ENCODE measurements at places on chromosomes 3 and 15. TPM values are rescaled to one million over a fixed set of nuclear protein-coding genes. Genes with fewer than 3 reads are reported as not detected.

Gene CACNA2D2
- total RNA-seq, result 4.9 TPM

Gene IMPDH2
- total RNA-seq, result 129 TPM

Gene SAMMSON
- not detected for total RNA-seq

Gene FILIP1L
- total RNA-seq, result 0.14 TPM

Gene TRMT10C
- 30.5 TPM for total RNA-seq

Gene LOXL1
- total RNA-seq, result 0.80 TPM

Gene GJD2
- total RNA-seq, result not detected

- H3K36me3 ChIP-seq, result no peaks in the 10 kb centered on the region
- no peak overlapping the region for H3K27ac ChIP-seq
- DNase-seq, result no peak
Observed at GRCh38 chr3:185797993-185798830, 26.6 kb downstream of the IGF2BP2 start.

DNA sequence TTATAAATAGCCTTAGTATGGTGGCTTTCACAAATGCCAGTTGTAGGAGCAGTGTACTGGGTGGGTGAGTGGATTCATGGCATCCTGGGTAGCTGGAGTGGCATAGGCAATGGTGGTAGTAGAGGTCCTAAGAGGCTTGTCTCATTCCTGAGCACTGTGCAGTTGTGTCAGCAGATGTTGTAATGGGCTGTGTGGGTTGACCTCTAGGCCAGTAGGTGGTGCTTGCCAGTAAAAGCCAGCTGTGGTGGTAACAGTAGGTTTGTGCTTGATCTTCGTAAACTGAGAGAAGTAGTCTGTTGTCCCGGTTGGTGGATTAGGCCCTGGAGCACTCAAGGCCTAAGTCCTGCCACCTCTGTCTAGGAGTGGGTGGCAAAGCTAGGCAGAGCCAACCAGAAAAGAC, 149.7 kb upstream of the SUCLG2 start:
- peaks cover 15% of the 10 kb centered on the region for H3K36me3 ChIP-seq
- H3K27me3 ChIP-seq, result peaks cover 1% of the 10 kb centered on the region
- H3K27ac ChIP-seq, result no peak overlapping the region
- no peaks in the 10 kb centered on the region for H3K4me1 ChIP-seq
- no peak for DNase-seq

DNA sequence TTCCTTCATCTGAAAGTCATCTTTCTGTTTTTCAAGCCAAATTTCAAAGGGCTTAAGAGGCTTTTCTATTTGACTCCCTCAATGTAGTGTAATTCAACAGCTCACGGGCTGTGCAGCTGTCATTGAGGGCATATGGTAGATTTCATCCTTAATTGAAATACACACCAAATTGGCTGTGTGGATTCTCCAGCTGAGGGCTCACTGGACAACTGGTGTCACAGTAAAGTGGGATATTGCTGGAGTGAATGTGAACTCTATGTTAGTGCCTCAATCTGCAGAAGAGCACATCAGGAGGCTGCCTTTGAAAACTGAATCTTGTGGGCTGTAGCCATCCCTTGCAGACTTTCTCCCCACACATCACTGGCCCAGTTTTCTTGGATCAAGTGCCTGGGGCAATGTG, 120.1 kb downstream of the GALK2 start:
- no peak overlapping the region for H3K27ac ChIP-seq
- no peak for DNase-seq
- no peak overlapping the region for H3K4me3 ChIP-seq
- H3K27me3 ChIP-seq, result no peaks in the 10 kb centered on the region
- H3K36me3 ChIP-seq, result peaks cover 57% of the 10 kb centered on the region

DNA sequence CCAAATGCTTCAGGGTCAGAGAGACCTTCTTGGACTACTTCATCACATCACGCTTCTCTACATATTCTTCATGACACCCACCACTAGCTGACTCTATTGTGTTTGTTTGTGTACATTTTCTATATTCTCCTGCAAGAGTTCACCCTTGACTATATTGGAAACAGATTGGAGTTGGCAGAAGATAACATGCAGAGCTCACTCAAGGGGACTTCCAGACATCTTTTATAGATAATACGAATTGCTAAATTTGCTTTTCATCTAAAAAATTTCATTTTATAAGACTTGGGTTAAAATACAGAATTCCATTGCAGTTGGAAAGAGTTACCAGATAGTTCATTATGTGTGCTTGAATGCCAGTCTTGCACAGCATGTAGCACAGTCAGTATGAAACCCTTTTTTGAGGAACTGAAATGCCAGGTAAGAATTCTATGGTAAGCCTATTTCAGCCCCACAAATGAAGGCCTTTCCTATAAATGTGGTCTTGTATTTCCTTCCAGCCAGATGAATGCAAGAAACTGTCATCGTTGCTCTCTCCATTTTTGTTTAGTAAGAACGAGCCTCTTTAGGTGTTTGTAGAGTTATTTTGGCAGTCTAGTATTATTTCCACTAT, 177.6 kb downstream of the GHSR start:
- peaks cover 5% of the 10 kb centered on the region for H3K4me1 ChIP-seq
- no peaks in the 10 kb centered on the region for H3K27me3 ChIP-seq
- H3K36me3 ChIP-seq, result peaks cover 6% of the 10 kb centered on the region
- H3K27ac ChIP-seq, result no peak overlapping the region

- H3K4me3 ChIP-seq, result no peak overlapping the region
- peaks cover 6% of the 10 kb centered on the region for H3K4me1 ChIP-seq
- H3K36me3 ChIP-seq, result no peaks in the 10 kb centered on the region
- DNase-seq, result no peak
- H3K27me3 ChIP-seq, result no peaks in the 10 kb centered on the region
Observed at GRCh38 chr3:109803274-109803673, 465.9 kb upstream of the DPPA4 start.

DNA sequence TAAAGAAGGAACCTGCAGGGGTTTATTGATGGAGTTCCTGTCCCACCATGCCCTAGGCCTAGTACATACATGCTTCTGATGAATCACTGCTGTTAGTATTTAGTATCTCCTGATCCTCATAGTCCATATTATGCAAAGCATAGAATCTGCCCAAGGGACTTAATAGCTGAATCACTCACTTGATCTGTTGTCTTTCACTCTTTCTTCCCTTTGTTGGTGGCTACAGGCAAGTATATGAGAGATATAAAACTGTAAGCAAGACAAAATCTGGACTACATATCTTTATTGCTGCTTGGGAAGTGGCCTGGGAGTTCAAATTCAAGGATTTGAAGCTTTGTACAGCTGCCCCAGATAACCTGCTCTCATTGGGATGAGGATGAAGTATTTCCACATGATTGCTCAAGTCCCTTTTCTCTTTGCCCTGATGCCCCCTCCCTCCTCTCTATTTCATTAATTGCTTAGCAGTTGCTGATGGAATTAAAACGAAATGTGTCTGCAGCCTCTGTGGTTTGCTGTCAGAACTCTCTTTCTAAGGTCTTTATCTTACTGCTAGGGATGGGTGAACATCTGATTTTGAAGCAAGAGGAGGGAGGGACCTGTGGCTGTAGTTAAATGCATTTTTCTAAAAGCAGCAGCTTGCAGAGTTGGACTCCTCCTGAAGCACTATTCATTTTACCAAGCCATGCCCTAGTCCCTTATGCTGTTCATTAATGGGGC, 114.1 kb downstream of the ZNF609 start:
- peaks cover 52% of the 10 kb centered on the region for H3K4me1 ChIP-seq
- peak overlapping the region; percentile 39 for H3K4me3 ChIP-seq
- no peak for DNase-seq
- H3K27ac ChIP-seq, result peak overlapping the region; percentile 88

- H3K4me1 ChIP-seq, result peaks cover 22% of the 10 kb centered on the region
- H3K36me3 ChIP-seq, result no peaks in the 10 kb centered on the region
- no peak for DNase-seq
- H3K27me3 ChIP-seq, result peaks cover 5% of the 10 kb centered on the region
- H3K4me3 ChIP-seq, result no peak overlapping the region
Observed at GRCh38 chr3:115790759-115791158, 167.4 kb downstream of the GAP43 start.

DNA sequence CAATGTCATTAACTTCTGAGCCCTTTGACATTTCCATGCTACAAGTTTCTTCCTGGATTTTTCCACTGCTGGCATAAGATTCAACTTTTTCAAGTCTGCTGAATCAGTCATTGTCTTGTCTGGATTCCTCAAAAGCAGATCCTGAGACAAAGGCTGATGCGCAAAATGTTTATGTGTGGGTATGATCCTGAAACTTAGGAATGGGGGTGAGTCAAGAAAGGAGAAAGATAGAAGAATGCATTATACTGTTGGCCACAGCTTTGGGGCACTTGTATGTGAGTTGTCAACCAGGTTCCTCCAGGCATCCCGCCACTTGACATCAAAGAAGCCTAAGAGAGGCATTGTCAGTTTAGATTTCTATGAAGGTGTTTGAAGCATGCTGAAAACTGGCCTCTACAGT, 50.4 kb downstream of the FOXB1 start:
- no peak overlapping the region for H3K27ac ChIP-seq
- H3K4me3 ChIP-seq, result no peak overlapping the region
- peaks cover 26% of the 10 kb centered on the region for H3K27me3 ChIP-seq
- DNase-seq, result no peak
- H3K4me1 ChIP-seq, result no peaks in the 10 kb centered on the region

- H3K27ac ChIP-seq, result no peak overlapping the region
- H3K36me3 ChIP-seq, result peaks cover 2% of the 10 kb centered on the region
- H3K27me3 ChIP-seq, result peaks cover 8% of the 10 kb centered on the region
- H3K4me1 ChIP-seq, result no peaks in the 10 kb centered on the region
- no peak for DNase-seq
Observed at GRCh38 chr3:107217172-107217571, 160.1 kb upstream of the CCDC54 start.

DNA sequence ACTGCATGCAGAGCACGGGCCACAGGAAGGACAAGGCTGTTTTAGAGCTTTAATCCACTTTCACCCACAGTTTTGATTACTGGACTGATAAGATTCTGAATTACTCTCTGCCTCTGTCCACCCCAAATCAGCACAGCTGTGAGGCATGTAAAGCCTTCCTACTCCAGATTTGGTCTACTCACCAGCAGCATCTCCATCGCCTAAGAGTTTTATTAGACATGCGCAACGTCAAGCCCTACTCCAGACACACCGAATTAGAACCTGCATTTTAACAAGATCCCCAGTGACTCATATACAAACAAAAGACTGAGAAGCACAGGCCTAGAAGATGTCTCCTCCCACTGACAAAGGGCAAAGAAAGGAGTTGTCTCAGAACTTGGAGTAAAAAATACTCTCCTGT, 221.2 kb downstream of the TUSC7 start:
- H3K4me1 ChIP-seq, result no peaks in the 10 kb centered on the region
- DNase-seq, result no peak

- H3K4me1 ChIP-seq, result peaks cover 4% of the 10 kb centered on the region
- no peaks in the 10 kb centered on the region for H3K36me3 ChIP-seq
- no peak for DNase-seq
- no peaks in the 10 kb centered on the region for H3K27me3 ChIP-seq
Observed at GRCh38 chr3:72123908-72124441, 339.0 kb upstream of the PROK2 start.

DNA sequence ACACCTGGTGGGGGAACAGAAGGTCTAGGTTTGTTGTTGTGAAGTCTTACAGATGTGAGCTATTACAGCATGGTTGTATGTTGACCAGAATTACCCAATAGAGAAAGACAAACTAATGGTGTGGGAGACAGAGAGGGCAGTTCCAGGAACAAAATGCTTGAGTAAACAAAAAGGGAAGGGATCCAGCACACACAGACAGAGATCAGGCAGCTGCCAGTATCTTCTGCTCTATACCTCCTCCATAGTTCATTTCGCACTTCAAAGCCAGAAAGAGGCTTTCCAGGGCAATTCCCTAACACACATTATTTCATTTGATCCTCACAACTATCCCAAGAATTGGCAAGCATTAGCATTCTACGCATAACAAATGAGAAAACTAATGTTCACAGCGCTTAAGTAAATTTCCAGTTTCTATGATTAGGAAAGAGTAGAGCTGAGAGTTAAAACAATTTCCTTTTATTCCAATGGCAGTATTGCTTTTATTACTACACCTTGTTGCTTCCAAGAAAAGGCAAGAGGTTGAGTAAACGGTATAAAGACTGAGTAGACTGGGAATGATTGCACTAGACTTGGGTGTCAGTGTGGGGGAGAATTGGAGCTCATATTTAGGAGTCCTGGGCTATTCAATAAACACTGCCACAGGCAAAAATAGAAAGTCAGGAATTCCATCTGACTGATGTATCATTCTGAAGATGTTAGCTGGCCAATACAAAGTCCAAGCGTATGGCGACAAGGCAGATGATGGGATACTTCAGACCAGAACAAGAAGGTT, 39.7 kb upstream of the ZNF280D start:
- H3K4me3 ChIP-seq, result no peak overlapping the region
- no peak for DNase-seq
- H3K27ac ChIP-seq, result no peak overlapping the region
- H3K4me1 ChIP-seq, result peaks cover 2% of the 10 kb centered on the region
- no peaks in the 10 kb centered on the region for H3K36me3 ChIP-seq

- H3K4me1 ChIP-seq, result no peaks in the 10 kb centered on the region
- DNase-seq, result no peak
- no peak overlapping the region for H3K27ac ChIP-seq
- H3K4me3 ChIP-seq, result no peak overlapping the region
- H3K36me3 ChIP-seq, result no peaks in the 10 kb centered on the region
- no peaks in the 10 kb centered on the region for H3K27me3 ChIP-seq
Observed at GRCh38 chr3:78665776-78666469, 1101.9 kb downstream of the ROBO1 start.

- no peak for DNase-seq
- no peaks in the 10 kb centered on the region for H3K27me3 ChIP-seq
- H3K27ac ChIP-seq, result no peak overlapping the region
- H3K4me1 ChIP-seq, result peaks cover 25% of the 10 kb centered on the region
- no peaks in the 10 kb centered on the region for H3K36me3 ChIP-seq
Observed at GRCh38 chr3:43369404-43370292, 83.3 kb downstream of the SNRK start.

GRCh38 chr3:45664578-45664977, 24.6 kb upstream of the SACM1L start:
- no peaks in the 10 kb centered on the region for H3K27me3 ChIP-seq
- no peaks in the 10 kb centered on the region for H3K36me3 ChIP-seq
- peak; percentile 84 for DNase-seq
- H3K27ac ChIP-seq, result peak overlapping the region; percentile 97

- no peaks in the 10 kb centered on the region for H3K36me3 ChIP-seq
- H3K4me1 ChIP-seq, result no peaks in the 10 kb centered on the region
- no peak for DNase-seq
Observed at GRCh38 chr15:36907295-36907694, 193.1 kb downstream of the MEIS2 start.

GRCh38 chr3:71546821-71547220, 36.7 kb downstream of the FOXP1 start:
- H3K4me3 ChIP-seq, result no peak overlapping the region
- H3K27ac ChIP-seq, result no peak overlapping the region
- H3K4me1 ChIP-seq, result peaks cover 9% of the 10 kb centered on the region
- no peak for DNase-seq

DNA sequence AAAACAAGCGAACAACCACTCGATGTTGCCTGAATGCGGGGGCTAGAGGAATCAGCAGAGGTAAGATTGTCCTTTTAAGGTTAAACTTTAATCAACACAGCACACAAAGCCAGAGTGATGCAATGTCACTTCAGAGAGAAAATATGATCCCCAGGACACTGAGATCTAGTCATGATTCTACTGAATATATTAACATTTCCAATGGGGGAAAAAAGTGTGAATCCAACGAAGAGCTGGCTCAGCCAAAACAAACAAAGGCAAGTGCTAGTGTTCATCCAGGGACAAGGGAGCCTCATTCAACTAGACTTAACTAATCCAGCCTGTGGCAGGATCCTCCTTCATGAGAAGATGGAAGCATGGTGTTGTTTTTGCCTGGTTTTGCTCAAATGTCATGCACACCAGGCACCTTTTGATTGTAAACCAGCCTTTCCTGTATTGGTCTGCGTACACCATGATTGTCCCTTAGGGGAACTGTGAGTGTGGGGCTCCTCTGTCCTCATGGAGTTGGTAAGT, 35.8 kb downstream of the SCG5 start:
- H3K27me3 ChIP-seq, result no peaks in the 10 kb centered on the region
- no peak for DNase-seq
- H3K27ac ChIP-seq, result no peak overlapping the region
- no peaks in the 10 kb centered on the region for H3K36me3 ChIP-seq
- H3K4me1 ChIP-seq, result no peaks in the 10 kb centered on the region

All from naive thymus-derived CD8-positive, alpha-beta T cell (primary cell).